ENCODE measurements at places on chromosomes 5 and 9.

- DNase-seq = no peak
These were observed 181.7 kb upstream of the S1PR3 start for GRCh38 chr9:88809355-88810161.

- DNase-seq = no peak
These were observed 15.5 kb downstream of the IFT74 start for GRCh38 chr9:26971721-26972120.

DNA sequence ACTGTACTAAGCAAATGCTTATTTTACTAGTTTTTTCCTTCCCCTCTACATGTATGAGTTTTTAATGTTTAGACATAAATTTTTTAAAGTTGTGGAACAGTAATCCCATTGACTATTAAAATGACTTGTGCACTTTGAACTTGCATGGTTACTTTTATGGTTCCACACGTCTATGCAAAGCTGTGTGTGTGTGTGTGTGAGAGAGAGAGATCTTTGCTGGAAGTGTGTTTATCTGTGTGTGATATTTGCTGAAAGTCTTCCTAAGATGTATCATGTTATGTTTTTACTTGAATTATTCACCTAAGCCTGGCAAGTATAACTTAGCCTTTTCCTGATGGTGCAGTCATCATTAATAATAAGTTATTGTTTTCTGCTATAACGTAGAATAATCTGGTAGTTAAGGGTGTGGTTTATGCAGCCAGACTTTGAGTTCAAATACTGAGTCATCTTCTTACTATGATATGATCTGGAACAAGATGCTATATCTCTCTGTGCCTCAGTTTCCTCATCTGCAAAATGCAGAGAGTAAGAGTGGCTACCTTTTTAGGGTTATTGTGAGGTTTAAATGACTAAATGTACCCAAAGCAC, 138.6 kb downstream of the SMARCA2 start:
- no peak for DNase-seq

DNA sequence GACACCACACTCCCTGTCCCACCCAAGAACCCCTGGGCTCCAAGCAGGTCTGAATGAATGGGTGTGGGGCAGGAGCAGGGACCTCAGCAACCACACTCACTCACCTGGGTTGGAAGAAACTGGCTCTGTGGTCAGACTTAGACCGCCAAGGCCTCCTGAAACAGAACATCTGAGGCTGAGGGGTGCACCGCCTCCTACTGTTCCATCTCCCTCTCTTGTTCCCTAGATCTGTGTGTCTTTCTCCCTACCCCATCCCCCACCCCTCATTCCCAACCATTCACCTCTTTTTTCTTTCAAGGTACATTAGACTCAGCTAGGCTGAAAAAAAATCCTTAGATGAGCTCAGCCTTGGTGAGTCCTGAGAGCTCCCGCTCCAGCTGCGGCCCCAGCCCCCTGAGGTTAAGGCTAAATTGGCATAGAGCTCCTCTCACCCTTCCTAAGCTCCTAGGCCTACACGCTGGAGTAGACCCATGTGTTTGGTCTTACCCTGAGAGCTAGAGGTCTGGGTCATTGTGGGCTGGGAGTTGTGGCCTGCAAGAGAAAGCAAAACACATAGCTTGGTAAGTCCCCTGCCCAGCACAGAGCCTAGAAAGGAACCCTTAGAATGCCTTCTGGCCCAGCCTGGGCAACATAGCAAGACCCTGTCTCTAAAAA, 4.8 kb downstream of the ECSCR start:
- DNase-seq = no peak

GRCh38 chr5:100430268-100431195, 104.6 kb upstream of the FAM174A start:
- peak; percentile 42 for DNase-seq

GRCh38 chr9:75490326-75490725, 400.1 kb upstream of the PCSK5 start:
- peak; percentile 2 for DNase-seq

GRCh38 chr9:14640294-14640693, 52.9 kb downstream of the ZDHHC21 start:
- DNase-seq = no peak

DNA sequence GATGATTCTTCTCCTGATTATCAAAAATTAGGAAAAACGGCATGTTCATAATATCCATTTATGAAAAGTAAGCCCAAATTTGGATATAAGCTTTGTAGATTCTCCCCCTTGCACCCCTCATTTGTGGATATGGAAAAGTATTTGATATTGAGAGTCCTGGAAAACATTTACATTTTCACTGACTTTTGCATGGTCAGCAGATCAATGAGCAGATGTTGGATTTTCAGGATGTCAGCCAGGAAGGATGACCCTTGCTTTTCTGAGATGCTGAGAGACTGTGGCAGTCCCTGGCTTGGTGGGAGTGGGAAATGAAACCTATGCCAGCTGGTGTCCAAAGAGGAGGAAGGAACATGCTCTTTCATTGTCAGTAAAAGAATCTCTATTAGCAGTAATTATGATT, 410.8 kb downstream of the DMAC1 start:
- no peak for DNase-seq

DNA sequence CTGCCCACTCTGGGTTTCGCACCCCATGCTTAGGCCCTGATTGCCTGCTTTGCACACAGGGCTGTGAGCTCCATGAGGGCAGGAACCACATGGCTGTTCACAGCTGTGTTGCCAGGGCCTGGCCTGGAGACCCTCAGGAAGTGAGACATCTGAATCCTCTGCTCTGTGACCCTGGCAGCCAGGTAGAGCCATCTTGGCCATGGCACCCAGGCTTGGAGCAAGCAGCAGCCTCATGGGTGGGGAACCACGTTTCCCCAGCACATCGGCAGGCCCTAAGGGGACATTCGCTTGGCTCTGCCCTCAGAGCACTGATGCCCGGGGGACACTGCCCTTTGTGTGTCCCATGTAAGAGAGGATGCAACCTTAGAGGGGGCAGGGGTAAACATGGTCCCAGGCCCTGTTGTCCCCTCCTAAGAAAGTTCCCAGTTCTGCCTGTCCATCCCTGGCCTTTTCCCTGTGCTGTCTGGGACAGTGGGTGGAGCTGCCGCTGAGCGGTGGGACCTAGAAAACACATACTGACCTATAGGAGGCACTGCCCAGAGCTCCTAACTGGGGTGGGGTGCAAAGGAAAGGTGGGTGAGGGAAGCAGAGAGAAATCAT, 144.1 kb upstream of the IER5L start:
- no peak for DNase-seq

DNA sequence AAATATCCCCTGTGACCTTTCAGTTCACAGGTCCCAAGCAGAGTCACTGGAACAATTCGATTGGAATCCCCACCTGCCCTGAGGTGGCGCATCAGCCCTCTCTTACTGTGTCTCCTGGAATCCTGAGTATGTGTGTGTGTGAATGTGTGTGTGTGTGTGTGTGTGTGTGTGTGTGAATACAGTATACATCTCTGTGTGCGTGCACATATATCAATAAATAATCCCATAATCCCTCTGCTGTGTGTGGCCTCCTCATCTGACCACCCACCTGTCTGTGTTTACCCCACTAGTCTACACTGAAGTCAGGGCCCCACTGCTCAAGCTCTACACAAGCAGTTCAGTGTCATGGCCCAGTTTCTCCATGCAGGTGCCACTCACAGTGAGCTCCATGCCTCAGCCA, 187.4 kb downstream of the ERCC6L2 start:
- DNase-seq = no peak

DNA sequence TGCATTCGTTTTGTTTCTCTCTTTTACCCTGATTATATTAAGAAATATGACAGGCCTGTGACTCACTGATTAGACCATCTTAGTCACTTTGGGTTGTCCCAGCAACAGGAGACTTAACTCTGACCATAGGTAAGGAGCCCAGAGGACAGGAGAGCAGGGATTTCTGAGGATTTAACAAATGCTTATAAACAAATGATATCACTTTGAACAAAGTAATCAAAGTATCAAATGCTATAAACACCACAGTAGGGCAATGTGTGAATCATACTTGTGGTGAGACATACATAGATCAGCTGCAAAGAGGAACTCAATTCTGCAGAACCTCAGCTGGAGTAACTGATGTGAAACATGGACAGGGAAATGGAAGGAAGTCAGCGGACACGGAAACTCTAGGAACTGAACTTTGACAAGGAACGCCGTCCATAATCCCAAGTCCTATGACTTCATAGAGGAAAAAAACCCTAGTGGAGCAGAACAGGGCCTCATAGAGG, 190.6 kb upstream of the MSX2 start:
- no peak for DNase-seq

DNA sequence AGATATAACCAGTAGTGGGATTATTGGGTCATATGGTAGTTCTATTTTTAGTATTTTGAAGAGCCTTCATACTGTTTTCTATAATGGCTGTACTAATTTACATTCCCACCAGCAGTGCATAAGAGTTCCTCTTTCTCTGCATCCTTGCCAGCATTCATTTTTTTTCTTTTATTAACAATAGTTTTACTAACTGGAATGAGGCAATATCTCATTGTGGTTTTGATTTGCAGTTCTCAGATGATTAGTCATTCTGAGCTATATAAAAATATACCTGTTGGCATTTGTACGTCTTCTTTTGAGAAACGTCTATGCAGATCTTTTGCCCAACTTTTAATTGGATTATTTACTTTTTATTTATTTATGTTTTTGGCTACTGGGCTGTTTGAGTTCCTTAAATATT, 1579.3 kb upstream of the CDH6 start:
- DNase-seq = no peak

- DNase-seq = no peak
These were observed 42.9 kb downstream of the RIC1 start for GRCh38 chr9:5671711-5672353.

DNA sequence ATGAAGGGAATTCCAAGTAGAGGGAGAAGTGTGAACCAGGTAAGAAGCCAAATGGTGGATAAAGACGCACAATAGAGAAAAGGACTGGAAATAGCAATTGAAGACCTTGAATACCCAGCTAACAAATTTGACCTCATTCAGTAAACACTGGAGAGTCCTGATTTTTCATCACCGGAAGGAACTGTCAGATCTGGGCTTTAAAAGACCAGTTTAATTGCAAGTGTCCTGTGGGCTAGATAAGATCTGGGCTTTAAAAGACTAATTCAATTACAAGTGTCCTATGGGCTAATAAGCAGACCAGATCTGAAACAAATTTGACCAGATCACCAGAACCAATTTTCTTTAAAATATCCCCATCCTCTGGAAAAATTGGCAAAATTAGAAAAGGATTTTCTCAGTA, 380.0 kb downstream of the ACTL7B start:
- no peak for DNase-seq

GRCh38 chr5:59923465-59923864, 29.9 kb upstream of the PDE4D start:
- no peak for DNase-seq

DNA sequence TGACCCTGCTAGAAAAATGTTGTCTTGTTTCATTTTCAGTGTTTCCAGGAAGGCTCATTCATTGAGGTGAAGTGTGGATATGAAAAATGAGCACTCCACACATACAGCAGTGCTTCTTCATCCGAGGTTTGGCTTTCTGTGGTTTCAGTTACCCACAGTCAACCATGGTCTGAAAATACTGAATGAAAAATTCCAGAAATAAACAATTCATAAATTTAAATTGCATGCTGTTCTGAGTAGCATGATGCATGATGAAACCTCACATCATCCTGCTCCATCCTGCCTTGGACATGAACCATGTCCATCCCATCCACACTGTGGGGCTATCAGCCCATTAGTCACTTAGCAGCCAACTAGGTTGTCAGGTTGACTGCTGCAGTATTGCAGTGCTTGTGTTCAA, 10.4 kb upstream of the SLC45A2 start:
- no peak for DNase-seq

DNA sequence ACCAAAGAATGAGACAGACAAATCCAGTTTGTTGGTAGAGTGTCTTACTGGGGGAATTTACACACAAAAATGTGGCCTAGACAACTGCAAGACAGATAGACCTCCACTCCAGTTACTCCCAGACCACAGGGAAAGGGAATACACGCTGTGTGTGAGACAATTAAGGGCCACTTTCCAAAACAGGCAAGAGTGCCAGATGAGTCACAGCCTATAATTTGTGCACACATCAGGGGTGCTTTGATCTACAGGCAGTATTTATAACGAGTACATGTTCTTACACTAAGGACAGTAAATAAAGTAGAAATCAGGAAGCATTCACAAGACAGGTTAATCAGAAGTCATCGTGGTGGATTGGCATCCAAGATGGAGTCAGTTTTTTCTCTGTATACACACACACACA, 114.8 kb downstream of the ZNF622 start:
- DNase-seq = no peak

GRCh38 chr5:134225780-134226440, at the start of gene PPP2CA:
Gene PPP2CA (minus strand): TSS chr5:134226073. CDS start chr5:134225861, 212 bp downstream.
- DNase-seq = peak; percentile 99

- DNase-seq = no peak
These were observed 133.7 kb downstream of the SLC28A3 start for GRCh38 chr9:84206801-84207370.

DNA sequence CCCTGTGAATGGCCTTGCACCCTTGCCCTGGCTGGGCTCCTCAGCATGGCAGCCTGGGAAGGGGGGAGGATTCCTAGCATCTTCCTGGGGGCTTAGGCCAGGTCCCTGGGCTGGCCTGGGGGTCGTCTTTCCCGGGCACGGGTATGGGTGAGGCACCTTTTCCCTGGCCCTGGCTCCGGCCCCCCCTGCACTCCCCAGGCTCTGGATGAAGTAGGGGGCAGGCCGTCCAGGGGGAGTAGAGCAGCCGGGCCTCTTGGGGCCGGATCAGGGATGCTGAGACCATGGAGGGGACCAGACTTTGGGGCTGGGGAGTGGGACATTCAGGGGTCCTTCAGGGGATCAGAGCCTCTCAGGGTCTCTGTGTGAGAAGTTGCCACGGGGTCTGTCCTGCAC, 6.6 kb downstream of the RXRA start:
- DNase-seq = no peak

DNA sequence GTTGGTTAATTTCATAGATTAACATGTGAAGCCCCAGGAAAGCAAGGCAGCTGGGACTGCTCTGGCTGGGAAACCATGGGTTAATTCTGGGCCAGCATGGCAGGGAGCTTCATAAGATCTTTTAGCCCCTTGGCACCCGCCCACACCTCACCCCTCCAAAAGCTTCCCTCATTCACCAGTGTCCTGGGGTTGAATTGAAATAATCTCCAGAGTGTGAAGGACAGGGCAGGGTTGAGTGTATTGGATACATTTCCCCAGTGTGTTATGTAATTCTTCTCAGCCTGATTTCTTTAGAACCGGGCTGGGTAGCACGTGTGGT, 19.4 kb downstream of the WNT8A start:
- no peak for DNase-seq

GRCh38 chr5:138686668-138687067, 66.6 kb upstream of the CTNNA1 start:
- DNase-seq = no peak
